NCI-H2081 treated with DMSO at 0.1 percent for 48 hours (cell line): ENCODE measurements at places on chromosomes 3 and 15.

GRCh38 chr3:60574046-60574769 lies 677.0 kb downstream of the FHIT start:
- DNase-seq = no peak

GRCh38 chr3:45760878-45761711 lies 35.2 kb downstream of the SLC6A20 start:
- DNase-seq = no peak

DNA sequence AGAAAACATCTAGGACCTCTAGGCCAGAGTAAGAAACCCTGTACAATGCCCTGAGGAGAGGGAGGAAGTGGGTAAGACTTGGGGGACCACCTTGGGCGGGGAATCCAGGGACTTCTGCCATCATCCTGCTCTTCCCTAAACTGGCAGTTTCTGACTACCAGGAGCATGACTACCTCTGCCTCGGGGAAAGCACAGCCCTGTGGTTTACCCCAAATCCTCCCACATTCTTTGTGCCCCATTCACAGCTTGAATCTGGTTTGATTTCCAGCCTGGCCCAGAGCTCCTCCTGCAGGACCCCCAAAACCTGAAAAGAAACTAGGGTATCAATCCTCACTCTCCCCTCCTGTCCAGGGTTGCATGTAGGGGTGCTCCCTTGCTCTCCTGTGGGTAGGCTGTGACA lies 4.7 kb downstream of the C3orf18 start:
- no peak for DNase-seq

- no peak for DNase-seq
Observed at GRCh38 chr15:32656496-32656895, 15.0 kb downstream of the SCG5 start.

- no peak for DNase-seq
Observed at GRCh38 chr3:89260721-89261120, 153.3 kb downstream of the EPHA3 start.
